ENCODE measurements at places on chromosomes 4 and X. TPM values are rescaled to one million over a fixed set of nuclear protein-coding genes. Genes with fewer than 3 reads are reported as not detected.

The VCX2 gene
- polyA plus RNA-seq = not detected

The NAT8L gene
- polyA plus RNA-seq = 1.7 TPM

The SPARCL1 gene
- polyA plus RNA-seq = 1,049 TPM

The SSX4B gene
- not detected for polyA plus RNA-seq

DNA sequence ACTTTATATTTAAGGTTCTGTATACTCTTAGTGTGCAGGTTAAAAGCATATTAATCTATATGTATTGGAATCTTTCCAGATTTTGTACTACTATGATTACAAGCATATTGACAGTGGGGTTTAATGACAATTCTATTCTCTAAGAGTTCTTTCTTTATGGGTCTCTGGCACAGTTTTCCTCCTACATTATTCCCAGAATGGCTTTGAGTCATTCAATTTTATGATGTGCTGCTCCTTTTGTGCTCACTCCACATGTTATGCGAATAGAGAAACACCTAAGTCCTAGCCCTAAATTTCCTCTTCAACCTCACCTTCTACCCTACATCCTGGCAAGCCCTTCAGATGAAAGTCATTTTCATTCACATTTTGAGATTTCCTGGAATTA, 209.9 kb upstream of the DIAPH2 start:
- no peak for DNase-seq

DNA sequence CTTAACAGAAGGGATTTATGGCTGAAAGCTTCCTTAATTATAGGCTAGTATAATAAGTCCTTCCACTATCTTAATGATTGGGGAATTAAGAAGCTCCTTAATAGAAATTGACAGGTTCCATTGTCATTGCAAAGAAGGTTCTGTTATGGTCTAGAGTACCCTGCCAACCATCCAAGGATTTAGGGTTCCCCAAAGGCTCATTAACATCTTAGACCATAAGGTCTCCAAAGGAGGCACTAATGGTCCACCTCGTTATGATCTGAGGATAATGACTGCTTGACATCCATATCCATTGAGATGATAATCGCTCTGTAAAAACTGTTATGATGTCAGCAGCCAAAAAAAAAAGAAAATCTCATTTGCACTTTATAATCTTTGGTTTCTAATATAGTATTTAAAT, 441.6 kb downstream of the GBA3 start:
- DNase-seq = no peak

DNA sequence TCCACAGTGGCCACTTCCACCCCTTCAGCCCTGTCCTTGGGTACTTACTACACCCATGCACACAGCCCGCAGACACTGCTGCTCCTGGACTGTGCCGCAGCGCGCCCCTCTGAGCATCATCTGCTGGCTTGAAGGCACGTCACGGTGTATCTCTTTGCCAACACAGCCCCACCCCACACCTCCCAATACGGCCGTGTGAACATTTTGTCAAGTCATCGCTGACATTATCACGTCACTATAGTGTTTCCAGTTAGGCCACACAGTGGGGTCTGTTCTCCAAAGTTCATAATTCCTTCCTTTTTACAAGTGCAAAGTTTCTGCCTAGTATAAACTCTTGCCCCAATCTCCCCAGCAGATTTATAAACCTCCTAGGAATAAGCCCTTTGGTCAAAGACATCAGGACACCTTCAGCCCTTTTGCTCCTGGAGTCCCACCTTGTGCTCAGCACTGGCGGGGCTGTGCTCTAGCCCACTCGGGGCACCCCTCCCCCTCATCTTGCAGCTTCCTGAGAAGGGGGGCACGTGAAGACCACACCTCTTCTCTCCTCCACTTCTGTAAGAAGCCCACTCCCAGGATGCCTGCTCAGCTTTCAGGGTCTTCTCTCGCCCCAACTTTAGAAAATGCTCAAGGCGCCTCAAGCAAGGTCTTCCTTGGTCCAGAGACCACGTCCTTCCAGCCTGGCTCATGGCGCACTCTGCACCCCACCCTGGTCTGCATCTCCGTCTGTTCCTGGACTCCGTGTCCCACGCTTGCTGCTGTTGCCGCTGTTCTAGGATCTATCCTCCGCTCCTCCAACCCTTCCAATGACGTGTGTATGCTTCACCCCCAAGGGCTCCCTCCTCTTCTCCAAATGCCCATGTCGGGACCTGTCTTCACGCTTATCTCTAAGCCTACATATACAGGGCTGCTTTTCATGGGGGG, 7.2 kb downstream of the FAM53A start:
- no peak for DNase-seq

DNA sequence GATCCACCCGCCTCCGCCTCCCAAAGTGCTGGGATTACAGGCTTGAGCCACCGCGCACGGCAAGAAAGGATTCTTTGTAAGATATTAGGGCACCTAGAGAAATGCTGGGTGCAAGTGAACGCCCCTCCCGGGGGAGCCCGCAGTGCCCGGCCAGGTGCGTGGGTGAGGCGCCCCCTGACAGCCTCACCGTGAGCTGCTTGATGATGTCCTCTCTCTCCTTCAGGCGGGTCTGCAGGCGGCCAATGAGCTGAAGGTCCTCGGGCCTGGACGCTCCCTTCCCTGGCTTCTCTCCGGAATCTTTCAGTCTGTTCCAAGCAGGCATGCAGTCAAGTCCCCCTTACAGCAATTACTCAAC, 21.9 kb downstream of the MED28 start:
- no peak for DNase-seq

- DNase-seq = no peak
Observed at GRCh38 chr4:70571772-70572171, 20.3 kb upstream of the AMBN start.

- DNase-seq = no peak
Observed at GRCh38 chr4:127660284-127660885, 27.6 kb downstream of the INTU start.

DNA sequence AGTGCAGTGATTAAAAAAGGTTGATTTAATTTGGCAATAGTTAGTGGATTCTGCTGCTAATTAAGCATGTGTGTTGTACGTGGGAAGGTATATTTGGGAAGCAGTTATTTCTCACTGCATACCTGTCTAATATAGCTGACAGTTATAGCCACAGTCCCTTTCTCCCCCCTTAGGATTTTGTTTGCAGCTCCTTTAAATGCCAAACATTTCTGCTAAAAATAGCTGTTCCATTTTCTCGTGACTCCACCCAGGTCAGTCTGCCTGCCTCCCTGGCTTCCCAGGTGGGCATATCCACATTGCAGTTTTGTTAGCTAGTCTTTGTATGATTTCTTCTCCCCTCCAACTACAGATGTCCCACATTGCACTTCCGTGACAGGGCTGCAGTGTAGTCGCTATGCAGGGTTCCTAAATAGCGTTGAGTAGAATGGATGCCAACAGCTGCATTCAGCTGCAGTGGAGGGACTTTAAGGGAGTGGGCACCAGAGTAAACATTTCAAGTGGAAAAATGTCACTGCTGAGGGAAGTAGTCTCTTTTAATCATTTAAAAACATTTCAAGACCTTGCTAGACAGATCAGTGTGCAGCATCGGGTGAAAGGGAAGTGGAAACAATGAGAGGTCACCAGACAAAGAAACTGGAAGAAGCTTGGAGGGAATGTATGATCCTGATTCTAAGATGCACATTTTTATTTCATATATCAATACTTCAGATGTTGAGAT, 326.3 kb downstream of the RAPGEF2 start:
- no peak for DNase-seq

DNA sequence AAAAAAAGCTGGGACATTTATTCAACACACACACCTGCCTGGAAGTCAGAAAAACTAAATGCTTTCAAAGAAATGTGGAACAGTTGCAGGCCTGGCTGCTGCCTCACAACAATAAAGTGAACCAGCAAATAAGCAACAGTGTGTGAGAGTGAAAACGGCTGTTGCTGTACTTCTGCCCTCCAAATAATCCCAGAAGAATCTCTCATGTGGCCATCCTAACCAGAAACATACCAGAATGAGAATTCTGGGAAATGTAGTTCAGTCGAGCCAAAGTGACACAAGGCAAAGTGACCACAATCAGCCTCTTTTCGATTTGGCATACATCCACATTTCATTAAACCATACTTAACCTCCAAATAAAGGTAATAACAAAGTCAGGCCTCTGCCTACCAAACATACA, 204.5 kb downstream of the SLC7A11 start:
- no peak for DNase-seq

- DNase-seq = no peak
Observed at GRCh38 chr4:6806924-6807626, 24.5 kb downstream of the KIAA0232 start.

Measured in ovary (tissue), 10 donors.